Muscle of back (tissue), 13 donors: ENCODE measurements at places on chromosomes 6 and 20.
A peak's percentile ranks its signal among the peaks of the same experiment; 100 is the strongest.

- DNase-seq: no peak
These were observed 131.4 kb upstream of the SLC2A12 start for GRCh38 chr6:134183844-134184243.

DNA sequence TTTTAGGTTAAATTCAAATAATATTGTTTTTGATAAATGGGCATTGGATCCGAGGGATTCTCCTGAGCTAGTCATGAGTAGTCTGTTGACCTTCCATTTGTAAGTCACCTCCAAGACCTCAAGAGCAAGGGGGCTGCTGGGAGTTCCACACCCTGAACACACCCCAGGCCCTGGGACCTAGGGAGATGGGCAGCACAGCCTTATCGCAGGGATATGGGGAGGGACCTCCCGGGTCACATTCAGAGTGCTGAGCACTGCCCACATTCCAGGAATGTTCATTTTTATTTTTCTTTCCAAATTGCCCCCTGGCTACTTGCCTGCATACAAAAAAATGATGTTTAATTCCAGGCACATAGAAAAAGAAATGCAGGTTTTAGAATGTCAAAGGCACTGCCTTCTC lies 55.5 kb downstream of the SLC22A2 start:
- no peak for DNase-seq

- no peak for DNase-seq
These were observed 9.1 kb upstream of the JAG1 start for GRCh38 chr20:10682939-10683338.

GRCh38 chr6:26211963-26212362 lies 124.7 kb downstream of the HFE start:
- no peak for DNase-seq

DNA sequence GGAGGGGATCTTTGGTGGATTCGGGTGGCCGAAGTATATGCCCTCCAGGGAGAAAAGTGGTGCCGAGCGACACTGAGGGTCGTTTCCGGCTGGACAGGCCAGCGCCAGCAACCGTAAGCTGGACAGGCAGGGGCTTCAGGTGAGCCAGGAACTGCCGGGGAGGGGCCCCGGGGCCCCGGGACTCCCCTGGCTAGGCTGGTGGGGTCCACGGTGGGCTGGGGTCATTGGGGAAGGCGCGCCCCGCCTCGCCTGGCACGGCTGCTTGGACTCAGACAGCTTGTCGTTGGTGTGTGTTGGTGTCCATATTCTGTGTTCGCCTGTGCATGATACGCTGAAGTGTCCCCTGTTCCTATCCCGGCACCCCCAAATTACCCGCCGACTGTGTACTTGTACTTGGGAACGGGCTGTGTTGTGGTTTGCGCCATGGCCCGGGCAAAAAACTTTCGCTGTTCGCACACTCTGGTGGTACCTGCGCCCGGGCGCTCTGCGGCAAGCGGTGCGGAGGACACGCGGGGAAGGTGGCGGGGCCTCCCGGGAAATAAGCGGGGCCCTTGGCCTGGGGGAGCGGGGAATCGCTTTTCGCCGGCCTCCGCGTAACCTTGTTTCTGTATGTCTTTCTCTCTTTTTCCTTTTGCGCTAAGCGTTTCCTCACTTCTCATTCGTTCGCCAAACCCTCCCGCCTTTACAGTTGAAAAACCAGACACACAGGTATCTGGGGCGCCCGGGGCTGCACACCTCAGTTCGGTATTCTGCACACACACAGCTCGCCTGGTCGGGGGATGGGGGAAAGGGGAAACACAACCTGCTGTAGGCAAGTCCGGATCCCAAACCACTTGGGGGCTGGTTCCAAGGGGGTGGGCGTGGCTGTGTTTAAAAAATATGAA lies 3.2 kb downstream of the GNAS start:
- no peak for DNase-seq

GRCh38 chr6:14408446-14408845 lies 290.9 kb downstream of the CD83 start:
- DNase-seq: no peak

GRCh38 chr6:10463491-10464481 lies 48.9 kb upstream of the TFAP2A start:
- no peak for DNase-seq

DNA sequence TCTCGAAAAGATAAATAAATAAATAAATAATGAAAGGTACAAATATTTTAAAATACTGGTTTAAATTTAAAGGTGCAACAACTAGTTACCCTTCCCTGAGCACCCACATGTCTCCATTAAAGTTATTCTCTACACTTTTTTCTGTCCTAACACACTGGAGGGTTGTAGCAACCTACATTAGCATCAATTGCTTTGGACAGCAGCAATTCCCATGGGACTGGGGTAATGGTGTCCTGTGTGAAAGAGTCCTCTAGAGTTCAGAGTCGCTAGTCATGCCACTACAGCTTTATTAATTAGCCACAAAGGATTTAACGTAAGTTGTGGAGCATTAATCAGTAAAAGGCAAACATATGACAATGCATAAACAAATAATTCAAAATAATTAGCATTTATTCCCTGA lies 14.1 kb upstream of the CD24 start:
- no peak for DNase-seq

DNA sequence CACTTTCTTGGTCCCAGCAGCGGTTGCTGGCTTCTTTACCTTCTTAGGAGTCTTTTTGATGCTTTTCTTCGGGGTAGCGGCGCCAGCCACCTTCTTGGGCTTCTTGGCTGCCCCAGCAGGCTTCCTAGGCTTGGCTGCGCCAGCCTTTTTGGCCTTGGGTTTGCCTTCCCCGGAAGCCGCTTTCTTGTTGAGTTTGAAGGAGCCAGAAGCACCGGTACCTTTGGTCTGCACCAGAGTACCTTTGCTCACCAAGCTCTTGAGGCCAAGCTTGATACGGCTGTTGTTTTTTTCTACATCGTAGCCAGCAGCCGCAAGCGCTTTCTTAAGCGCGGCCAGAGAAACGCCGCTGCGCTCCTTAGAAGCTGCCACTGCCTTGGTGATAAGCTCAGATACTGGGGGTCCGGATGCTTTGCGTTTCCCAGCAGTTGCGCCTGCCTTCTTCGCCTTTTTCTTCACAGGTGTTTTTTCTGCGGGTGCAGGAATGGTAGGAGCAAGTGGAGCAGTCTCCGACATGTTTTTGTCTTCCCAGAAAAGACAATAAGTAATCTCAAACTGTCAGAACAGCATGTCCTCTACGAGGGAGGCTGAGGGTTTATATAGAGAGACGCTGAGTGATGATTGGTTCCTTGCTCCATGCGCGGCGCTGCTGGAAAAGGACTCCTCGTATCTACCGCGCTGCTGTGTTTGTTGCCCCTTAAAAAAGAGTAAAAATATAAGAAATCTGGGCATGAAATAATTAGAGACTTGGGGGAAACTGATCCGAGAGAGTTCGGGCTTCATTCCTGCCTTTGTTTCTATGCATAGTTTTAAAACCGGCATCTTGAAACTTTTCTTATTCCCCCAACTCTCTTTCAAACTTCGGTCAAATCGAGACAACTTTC lies 130.3 kb upstream of the BTN3A2 start:
- DNase-seq: peak; percentile 96

DNA sequence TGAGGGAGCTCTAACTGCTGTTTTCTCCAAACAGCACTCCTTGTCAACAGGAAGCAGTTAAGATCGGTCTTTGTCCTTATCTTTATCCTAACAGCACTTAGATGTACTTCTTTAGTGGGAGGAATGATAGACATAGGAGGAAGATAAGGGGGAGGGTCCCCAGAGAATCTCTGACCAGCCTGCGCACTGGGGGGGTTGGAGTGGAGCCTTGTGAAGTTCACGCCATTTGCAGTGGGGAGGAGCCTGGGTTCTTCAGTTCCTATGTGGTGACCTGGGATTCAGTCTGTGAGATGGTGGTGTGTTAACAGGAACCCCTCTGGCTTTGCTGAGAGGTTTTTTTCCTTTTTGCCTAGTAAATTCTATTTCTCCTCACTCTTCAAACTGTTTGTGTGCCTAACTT lies 18.1 kb upstream of the ASCC3 start:
- DNase-seq: no peak

DNA sequence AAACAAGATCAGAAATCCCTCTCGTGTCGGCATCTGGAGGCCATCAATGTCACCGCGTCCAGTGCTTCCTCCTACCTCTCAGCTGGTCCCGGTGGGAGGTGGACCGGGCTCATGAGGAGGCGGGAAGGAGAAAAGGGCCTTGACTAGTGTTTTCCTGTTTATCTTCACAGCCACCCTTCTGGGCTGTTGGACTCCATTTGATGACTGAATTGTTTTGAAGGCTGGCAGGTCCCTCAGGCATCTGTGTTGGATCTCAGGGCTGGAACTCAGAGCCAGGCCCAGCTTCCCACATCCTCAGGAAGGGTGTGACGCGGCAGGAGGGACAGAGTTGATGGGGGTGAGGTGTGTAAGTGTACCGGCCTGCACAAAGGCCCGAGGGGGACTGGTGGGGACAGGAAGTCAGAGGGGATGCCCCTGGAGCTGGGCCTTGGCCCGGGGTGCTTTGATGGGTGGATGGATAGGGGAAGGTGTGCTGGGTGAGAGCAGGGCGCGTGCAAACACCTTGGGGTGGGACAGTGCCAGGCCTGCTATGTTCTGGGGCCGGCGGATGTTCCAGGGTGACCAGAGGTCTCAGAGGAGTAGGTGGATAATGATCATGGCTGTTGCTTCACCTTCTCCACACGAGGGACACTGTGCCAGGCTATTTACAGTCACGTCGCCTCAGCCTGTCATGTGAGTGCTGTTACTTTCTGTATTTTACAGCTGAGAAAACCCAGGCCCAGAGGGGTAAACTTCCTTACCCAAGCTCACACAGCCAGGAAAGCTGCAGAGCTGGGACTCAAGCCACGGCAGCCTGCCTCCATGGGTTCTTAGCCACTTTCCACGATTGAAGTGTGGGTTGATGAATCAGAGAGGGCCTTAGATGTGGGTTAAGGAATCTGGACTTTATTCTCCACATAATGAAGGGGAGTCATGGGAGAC lies 17.9 kb upstream of the CHMP4B start:
- no peak for DNase-seq

DNA sequence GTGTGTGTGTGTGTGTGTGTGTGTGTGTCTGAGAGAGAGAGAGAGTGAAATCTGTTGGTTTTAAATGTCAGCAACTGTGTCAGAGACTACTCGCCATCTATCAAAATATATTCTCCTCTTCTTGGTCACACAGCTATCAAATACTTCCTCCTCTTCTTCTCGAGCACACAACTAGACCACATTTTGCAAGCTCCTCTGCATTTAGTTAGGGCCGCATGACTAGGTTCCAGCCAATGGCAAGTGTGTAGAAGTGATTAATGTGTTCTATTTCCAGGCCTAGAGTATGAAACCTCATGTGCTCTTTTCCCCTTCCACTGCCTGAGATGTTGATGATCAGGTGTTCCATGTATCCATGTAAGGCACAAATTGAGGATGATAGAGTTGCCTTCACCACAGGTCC lies 278.5 kb upstream of the MARCKS start:
- DNase-seq: no peak

DNA sequence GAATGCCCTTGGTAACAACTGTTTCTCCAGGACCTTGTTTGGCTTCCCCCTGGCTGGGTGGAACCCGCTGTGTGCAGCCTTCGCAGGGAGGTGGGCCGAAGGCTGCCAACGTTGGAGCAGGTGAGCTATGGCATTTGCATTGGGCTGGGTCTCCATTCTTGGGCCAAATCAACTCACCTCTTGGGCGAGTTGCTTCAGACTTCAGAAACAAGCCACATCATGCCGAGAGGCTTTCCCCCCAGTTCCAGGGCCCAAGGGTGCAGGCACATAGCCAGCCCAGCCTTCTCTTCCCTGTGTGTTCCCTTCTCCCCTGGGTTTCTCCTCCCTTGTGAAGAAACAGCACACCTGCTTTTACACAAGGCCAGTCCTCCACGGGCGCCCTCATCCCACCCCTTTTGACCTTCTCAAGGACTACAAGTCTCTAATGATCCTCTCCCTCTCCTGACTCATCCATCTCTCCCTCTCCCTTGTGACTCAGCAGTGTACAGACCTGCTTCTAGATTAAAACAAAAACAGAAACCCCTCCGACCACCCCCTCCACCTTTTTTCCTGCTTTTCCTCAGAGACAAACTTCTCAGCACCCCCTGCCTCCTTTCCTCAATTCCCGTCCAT lies 41.6 kb downstream of the FAM209B start:
- no peak for DNase-seq

DNA sequence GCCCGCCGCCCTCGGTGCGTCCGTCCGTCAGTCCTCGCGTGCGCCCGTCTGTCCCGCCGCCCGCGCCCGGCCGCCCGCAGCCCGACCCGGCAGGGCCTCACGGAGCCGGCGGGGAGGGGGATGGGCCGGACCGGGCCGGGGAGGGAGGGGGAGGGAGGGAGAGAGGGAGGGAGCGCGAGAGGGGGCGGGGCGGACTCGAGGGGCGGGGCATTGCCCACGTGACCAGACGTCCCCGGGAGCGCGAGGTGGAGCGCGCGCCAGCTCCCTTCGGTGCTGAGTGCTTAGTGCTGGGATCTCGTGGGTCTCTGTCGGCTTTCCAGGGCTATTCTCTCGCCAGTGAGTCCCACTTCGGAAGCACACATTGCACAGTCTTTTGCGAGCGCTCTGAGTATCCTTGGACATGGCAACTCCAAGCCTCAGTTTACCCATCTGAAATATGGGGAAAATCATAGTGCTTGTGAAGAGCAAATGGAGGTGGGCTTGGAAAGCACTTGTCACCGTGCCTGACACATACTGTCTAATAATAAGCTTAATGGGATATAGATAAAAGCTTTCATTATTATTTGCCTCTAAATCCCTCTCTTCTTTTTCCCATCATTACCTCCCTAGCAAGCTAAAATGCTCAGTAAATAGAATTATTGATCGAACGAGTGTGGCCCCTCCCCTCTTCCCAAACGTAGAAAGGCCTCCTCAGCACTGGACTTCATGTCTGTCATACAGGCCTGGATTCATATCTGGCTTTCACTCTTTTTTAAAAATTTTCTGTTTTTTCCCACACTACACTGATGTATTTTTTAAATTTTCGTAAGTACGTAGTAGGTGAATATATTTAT lies at the start of gene NCOA6:
Gene NCOA6 (minus strand): TSS at position 122 of the 833 bp plus-strand sequence. CDS start 43,296 bp downstream, outside the sequence.
- DNase-seq: peak; percentile 86

DNA sequence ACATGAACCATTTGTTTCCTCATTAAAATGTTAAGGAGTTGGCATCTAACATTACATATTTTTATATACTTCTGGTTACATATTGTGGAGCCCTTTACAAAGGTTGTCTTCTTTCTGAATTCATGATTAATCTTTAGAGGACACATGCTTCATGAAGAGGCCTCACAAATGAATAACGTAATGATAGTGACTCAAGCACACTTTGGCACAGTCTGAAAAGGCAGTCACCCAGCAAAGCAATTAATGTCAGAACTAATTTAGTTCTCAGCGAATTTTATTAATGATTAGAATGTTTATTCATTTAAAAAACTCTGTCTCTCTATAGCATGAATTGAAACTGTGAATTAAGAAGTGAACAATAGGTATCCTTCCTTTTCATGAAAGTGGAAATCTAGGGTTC lies 854.2 kb downstream of the PHF3 start:
- no peak for DNase-seq
